IPS DF 6.9 (cell line): ENCODE measurements at places on chromosomes 1 and 21.

DNA sequence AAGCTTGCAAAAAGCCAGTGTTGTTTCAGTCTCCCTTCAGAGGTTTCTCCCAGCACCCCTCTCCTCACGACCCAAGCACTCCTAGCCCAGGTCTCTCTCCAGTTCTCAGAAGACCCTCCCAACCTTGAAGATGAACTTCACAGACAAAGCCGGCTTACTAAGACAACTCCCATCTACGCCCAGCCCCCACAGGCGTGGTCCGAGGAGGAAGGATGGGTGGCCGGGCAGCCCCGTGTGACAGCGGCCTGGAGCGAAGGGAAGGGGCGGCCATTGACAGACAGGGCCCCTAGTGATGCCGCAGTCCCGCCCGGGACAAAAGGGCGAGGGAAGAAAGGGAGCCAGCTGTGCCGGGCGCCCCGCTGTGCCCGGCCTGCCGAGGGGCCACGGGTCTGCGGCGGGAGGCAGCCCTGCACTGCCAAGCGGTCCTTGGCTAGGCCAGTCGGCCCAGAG is 6.9 kb downstream of the PAX7 start:
- no peak for DNase-seq

DNA sequence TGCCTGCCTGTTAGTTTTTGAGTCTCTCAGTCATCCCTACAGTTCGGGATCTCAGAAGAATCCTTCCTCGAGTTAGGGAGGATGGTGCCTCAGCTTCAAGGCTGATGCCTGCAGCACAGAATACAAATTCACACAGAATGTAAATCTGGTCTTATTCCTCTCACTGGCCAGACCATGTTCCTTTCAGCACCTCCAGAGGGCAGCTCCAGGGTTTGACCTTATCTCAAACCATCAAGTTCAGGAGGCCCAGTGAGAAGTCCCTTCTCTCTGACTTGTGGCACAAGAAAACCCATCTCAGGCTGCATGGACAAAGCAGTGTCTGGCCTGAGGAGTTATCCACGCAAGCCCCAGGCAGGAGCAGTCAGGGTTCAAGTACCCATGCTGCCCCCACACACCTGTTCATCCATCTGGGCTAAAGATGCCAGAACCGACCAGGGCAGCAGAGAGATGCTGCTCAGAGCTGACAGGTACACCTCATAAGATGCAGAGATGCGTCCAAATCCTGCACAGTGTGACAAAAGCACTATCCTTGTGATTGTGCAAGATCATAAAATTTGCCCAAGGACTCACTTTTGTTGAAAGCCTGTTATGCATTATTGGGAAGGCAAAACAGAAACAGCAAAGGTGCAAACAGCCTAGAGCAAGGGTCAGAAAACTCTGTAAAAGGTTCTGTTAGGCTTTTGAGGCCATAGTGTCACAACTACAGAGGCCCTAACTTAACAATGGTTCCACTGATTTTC is 49.8 kb downstream of the BCAR3 start:
- no peak for DNase-seq

DNA sequence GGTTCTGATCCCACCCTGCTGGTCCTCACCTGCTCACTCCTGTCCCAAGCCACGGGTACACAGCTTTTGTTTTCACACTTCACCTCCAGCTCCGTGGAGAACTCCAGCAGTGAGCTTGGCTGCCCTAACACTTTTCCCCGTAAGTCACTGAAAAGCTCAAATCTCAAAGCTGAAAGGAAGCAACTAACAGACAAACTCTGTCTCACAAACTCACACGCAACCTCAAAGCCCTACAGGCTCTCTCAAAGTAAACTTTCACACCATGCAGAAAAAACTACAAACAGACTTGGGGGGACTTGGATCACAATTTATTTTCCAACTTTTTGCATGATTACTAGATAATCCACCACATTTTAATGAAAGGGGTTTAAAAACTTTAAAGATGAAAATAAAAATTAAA is 88.3 kb downstream of the AK5 start:
- no peak for DNase-seq

DNA sequence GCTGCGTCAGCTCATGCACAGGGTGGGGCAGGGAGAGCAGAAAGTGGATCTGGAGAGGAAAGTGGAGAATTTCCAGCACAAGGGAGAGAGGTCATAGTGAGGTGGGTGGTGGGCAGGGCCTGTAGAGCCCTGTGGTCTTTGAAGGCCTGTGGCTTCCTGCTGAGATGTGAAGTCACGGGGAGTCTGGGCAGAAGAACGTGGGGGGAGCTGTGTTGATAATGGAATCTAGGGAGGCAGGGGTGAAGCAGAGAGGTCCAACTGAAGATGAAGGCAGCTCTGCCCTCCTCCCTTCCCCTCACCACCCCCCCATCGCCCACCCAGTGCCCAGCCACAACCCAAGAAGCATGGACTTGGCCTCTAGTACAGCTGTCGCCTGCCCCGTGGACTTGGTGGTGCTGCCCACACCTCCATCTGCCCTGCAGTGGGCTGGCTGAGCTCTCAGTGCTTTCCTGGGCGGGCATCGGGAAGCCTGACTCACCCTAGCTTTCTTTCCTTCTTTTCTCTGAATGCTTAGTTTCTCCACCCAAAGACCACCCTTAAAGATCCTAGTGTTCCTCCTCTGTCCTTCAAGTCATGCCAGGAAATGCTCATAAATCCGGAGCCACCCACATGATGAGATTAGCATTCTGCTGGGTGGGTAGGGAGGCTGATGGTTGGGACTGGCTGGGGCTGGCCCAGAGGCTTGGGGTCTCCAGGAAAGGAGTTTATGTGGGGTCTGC is 186.1 kb downstream of the TRABD2B start:
- no peak for DNase-seq

DNA sequence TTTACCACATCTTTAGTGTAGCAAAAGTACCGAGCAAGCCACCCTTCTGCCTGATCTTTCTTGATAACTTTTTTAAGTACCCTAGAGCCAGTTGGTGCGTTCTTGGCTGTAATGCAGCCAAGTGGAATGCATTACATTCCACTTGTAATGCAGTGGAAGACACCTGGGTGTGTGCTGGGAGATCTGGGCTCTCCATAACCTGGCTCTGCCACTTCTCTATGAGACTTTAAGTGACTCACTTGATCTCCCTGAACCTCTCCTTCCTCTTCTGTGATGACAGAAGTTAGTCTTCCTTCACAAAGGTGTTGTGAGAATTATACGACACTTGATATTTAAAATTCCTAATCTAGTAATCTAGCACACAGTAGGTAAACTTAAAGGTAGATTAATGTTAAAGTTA is 35.3 kb upstream of the NFIA start:
- no peak for DNase-seq

DNA sequence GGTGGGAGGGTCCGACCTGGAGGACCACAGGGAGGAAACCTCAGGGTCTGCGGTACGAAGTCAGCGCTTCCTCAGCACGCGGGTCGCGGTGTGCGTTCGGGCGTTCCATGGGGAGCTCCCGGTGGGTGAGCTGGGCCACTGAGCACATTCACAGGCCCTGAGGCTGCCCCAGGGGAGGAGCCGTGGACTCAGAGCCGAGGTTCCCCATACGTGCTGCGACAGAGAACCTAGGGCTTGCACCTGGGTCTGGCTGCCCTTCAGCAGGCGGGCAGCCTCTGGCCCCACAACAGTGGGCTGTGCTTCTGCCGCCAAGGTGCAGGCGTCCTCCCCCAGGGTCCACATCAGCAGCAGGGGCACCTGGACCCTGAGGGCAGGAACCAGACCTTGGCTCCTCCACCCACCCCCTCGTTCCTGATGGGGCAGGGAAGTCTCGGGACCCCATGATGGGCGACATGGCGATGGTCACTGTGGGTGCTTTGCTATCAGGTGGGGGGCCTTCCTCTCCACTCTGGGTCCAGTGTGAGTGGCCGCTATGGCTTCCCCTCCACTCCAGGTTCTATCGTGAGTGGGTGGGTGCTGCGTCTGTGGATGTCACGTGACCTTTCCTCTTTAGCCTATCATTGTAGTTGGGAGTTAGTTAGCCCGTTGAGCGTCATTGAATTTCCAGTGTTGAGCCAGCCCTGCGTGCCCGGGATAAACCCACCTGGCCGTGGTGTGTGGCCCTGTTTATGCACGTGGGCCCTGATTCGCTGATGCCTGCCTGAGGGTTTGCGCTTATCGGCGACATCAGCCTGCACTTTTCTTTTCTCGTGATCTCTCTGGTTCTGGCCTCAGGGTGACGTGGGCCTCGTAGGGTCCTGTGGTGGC is 27.9 kb downstream of the FTCD start:
- DNase-seq = no peak

GRCh38 chr1:63116016-63116415 is 206.4 kb upstream of the FOXD3 start:
- no peak for DNase-seq

DNA sequence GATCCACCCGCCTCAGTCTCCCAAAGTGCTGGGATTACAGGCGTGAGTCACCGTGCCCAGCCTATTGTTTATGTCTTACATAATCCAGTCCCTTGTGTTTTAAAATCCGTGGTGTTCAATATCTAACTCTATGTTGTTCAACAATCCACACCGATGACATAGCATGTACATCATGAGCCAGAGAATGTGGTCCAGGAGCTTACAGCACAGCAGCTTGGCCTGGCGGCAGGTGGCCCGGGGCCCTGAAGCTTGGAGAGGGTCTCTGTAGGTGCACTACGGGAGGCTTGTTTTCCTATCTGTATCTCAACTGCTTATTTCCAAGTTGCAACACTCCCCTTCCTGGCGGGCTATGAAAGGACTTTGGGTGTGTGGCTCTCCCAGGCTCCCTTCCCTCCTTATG is 138.4 kb downstream of the ADSS2 start:
- no peak for DNase-seq

GRCh38 chr1:33045814-33046213 is 9.1 kb upstream of the AK2 start:
- no peak for DNase-seq

GRCh38 chr1:80509965-80510522 is 1290.7 kb upstream of the ADGRL2 start:
- DNase-seq = peak; percentile 37

DNA sequence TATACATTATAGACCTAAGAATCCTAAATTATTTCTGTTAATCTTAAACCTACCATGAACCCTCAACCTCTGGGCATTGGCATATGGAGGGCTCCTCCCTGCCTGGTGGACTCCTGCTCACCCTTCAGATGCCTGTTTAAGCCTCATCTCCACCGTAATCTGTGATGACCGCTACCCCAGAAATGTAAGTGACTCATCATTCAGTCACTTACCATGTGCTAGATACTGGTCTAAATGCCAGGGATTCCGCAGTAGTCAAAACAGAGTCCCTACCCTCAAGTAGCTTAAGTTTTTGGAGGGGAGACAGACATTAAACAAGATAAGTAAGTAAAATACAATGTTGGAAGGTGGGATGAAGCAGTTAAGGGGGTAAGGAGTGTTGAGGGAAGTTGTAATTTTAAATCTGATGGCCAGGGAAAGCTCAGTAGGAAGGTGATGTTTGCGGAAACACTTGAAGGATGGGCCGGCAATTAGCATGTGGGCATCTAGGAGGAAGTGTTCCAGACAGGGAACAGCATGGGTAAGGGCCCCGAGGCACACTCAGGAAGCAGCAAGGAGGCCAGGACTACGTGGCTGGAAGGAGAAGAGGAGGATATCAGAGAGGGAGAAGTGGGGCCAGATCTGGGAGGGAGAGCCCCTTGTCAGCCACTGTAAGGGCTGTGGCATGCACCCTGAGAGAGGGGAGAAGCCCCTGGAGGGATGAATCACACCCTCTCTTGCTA is 141.7 kb upstream of the HOOK1 start:
- no peak for DNase-seq

DNA sequence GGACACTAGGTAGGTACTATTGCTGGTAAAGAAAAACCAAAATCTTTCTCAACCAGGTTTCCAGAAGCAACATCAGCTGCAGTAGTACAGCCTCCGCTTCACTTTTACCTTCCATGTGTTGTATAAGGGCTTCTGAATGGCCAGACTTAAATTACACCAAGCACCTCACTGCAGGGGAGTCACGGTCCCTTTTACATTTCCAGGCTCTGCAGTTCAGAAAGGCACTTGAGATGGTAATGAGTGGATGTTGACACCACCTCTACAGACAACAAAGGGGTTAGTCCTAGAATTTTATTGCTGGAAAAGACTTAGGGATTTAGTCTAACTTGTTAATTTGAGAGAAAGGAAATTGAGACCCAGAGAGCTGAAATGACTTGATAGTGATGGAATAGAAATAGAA is 12.0 kb upstream of the DUSP12 start:
- no peak for DNase-seq

DNA sequence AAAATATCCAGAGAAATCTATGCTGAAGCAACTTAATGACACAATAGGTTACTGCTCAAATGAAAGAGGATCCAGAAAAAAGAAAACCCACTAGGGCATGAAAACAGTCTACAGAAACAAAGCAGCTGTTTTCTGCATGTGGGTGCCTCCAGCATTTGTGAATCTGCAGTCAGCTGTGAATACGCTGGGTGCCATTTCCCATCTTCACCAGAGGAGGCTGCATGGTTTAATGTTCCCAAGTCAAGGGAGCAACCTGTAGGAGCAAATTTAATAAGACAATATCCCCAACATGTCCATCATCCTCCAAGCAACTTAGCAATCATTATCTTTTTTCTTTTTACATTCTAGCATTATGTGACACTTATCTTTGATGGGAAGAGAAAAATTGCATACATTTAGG is 396.6 kb downstream of the BRINP2 start:
- peak; percentile 2 for DNase-seq

- DNase-seq = no peak
Measured at GRCh38 chr1:42941640-42942330, 16.9 kb downstream of the SLC2A1 start.

GRCh38 chr1:172277275-172277674 is 143.2 kb upstream of the C1orf105 start:
- no peak for DNase-seq

- no peak for DNase-seq
Measured at GRCh38 chr1:15820478-15820877, 13.0 kb upstream of the UQCRHL start.
